ENCODE measurements at places on chromosomes 6 and 20.

- no peak for DNase-seq
Observed at GRCh38 chr20:57586370-57586793, 25.5 kb downstream of the PCK1 start.

- no peak for DNase-seq
Observed at GRCh38 chr6:152184917-152185574, 377.6 kb downstream of the ESR1 start.

DNA sequence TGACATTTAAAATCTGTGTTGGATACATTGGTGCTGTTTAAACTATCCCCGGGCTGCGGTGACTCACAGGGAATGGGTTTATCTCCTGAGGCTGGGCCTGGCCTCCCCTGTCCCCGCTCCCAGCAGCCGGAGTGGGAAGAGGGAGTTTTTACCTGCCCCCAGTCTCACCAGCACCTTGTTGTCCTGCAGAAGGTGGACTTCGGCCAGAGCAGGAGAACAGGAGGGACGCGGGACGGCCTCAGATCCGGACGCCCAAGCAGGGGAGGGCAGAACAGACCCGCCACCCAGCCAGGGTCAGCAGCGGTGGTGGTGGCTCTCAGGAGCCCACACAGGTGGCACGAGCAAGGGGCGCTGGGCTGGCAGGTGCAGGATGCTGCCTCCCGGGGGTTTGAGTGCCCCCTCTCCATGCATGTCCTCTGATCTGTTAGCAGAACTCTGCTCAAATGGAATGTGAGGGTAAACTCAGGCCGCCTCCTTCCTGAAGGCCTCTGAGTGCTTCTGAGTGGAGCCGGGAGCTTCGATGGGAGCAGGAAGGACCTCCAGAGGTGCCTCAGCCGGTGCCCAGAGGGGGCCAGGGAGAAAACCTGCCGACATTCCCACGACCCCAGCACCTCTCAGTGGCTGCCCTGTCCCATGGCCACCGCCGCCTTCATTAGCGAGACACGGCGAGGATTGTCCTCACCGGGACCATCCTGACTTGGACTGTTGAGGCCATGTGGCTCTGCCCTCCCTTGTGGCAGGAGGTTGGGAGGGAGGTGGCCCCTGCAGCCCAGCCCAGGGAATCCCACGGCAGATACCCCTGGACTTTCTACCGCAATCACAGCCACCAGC lies 43.4 kb upstream of the MRGBP start:
- no peak for DNase-seq

DNA sequence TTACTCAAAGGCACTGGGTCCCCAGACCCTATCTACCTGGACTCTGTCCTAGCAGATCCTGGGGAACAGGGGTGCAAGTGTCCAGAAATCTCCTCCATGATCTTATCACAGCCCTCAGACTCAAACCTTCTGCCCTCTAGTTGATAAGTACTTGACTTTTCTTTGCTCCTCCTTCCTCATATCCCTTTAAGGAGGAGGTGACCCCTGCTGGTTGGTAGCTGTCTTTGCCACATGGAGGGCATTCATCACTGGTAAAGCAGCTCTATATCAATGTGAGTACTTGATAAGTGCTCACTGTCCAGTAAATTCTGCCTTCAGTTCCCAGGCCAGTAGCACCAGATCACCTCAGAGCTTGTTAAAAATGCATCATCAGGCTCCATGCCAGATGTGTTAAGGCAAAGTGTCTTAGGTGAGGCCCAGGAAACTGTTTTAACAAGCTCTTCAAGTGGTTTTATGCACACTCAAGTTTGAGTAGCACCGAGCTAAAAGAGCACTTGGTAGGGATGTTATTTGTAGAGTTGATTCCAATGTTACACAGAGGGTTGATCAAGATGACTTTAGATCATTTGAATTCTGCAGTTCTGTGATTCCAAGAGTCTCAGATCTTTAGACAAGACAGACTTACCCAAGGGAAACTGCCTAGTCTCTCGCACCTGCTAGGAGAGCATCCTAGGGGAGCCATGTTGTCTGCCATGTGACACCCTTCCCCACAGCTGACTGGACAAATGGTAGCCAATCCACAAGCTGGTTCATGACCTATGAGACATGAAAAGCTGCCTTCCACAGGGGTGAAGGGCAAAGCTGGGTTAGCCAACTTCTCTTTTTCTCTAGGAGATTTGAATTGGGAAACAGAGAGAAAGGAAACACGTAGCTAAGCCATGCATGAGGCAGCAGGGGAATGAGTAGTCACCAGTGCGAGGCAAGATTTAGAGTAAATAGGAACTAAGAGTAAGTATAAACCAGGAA lies 18.6 kb downstream of the TREML2 start:
- DNase-seq = peak; percentile 51

DNA sequence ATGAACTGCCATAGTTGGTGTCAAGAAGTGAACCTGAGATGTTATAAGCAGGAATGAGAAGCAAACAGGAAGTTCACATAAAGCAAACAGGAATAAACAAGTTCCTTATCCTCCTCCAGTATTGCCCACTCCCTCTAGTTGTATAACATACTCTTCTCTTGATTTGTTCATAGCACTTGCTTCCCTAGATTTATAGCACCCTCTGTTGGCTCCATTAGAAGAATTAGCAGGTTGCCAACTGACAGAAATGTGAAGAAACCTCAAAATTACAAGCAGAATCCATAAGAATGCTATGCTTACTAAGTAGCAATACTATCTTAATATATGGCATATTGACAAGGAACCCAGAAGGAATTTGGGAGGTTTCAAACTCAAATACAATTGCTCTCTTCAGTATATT lies 195.4 kb downstream of the TBX18 start:
- no peak for DNase-seq

DNA sequence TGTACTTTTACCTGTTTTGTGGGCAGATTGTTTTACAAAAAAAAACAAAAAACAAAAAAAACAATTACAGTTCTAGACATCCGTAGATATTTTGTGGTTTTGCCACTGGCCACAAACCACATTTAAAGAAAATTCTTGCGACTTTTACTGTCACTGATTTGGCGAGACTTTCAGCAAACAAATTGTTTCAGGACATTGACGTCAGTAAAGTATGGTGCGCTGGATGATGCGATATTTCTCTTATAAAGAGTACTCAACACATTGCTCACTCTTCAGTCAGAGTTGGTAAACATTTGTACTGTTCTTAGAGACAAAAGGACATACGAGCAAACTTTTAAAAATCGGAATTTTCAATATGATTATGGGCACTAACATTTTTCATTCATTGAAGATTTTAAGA lies 229.8 kb downstream of the HAO1 start:
- DNase-seq = no peak

DNA sequence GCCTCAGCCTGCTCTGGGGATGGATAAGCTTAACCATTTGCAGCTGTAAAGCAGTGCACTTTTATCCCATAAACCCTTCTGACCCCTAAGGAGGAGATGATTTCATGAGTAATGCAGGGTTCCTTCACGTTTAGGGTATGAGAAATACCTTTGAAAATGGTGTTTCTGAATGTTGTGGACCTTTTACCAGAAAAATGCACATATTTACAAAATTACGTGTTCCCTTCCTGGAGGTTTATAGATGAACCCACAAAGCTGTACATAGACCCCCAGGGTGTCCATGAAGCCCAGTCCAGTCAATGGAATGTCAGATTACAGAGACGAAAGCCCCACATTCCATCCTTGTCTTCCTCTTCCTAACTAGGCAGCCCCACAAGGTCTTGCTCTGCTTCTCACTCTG lies 78.6 kb upstream of the INSM1 start:
- DNase-seq = no peak

- DNase-seq = no peak
Observed at GRCh38 chr6:87995461-87995860, 52.2 kb upstream of the SPACA1 start.

DNA sequence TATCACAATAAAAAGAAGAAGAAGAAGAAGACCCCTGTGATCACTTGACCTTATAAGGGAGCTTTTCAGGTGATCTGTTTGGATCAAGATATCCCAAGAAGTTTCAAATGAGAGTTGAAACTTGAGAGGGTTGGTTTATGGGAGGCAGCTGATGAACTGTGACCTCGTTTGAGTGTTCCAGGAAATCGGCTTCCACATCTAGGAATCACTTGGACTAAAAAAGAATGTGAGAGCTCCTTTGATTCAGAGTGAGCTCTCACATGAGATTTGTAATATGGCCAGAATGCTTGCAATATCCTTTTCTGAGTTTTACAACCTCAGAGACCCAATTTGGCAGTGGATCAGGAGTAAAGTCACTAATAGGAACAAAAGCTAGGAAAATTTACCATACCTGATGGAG lies 228.1 kb downstream of the ATXN1 start:
- DNase-seq = no peak

DNA sequence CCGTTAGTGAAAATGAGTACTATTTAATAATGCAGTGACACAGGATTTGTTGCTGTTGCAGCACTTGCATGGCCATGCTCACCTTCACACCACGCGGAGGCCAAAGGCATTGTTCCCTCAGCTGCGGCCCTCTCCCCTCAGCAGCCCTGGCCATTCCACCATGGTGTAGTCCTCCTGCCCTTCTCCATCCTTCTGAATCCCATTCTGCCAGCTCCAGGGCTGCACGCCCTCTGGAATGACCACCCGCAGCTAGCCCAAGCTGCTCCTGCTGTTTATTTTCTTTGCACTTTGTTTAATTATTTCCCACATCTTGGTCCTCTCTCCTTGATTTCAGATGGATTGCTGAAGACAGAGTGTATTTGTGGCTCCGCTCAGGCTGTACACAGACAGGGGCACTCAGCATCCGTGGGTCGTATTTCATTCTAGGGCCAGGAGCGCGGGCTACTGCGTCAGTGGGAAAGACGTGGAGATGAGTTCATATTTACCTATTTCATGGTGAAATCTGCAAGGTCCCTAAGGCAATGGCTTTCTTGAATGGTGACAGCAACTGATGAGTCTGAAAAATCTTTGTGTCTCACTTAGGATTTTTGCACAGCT lies 81.4 kb upstream of the DUSP22 start:
- DNase-seq = peak; percentile 15

DNA sequence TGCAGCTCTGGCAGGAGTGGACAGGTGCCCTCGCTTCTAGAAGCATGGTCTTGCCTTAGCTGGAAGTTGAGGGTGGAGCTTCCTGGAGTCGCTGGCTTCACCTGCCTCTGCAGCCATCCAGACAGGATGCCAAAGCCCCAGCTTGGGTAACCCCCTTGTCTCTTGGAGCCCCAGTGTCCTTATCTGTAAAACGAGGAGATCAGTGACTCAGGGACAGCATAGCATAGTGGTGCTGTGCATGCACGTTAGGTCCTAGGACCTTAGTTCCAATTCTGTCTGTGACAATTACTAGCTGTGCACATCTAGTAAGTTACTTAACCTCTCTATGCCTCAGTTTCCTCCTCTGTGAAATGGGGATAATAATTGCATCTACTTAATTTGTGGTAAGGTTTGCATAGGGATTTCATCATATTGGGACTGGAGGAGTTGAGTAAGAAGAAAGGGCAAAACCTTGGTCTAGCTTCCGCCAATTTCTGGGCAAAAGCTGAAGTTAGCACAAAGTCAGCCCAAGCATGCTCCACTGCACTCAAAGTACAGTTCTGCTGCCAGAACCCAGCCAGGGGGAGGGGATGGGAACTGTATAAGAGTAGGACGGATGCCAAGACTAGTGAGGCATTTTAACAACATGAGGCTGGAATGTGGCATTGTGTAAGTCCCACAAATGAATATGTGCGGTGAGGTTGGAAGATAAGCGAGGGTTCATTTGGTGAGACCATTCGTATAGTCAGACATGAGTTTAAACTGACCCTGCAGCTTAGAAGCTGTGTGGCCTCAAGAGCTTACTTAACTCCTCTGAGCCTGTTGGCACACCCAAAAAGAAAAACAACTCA lies 24.5 kb downstream of the TOX2 start:
- no peak for DNase-seq

GRCh38 chr6:45961125-45961524 lies 54.5 kb downstream of the CLIC5 start:
- DNase-seq = no peak

GRCh38 chr6:96212066-96212465 lies 196.3 kb downstream of the FUT9 start:
- DNase-seq = no peak

DNA sequence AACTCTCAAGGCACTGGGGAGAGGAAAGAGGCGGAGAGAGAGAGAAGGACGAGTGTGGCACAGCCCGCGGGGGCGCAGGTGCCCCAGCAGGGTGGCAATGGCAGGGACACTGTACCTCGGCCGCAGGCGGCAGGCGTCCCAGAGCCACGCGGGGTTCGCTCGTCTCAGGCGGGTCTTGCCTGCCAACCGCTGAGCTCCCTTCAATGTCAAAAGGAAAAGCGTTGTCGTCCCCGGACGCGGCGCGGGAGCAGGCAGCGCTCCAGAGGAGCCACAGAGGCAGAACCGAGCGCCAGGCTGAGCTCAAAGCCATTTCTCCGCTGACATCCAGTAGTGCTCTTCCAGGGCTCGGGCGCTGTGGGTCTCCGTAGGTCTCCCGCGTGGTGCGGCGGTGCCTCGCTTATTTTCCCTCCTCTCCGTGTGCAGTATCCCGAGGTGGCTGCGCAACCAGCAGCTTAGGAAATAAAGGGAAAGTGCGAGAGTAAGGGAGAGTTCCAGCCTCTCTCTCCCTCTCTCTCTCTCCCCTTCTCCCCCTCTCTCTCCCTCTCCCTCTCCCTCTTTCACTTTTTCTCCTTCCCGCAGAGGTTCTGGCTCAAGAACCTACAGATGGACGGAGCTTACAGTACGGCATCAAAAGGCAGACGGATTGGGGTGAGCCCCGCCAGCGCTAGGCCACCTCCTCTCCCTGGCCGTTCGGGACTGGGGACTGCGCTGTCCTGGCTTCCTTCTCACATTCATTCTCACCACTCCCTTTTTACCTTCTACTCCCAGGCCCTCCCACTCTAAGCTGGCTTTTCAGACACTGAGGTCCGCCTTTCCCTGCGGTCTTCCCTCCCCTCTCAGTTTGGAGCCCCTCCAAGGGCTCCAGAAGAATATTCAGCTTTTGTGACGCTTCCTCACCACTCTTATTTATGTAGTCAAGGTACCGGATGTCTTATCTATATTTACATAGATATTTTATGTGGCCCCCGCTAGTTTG lies at the start of gene LAMA4:
Gene LAMA4 (minus strand): TSS at position 727 of the 976 bp plus-strand sequence. CDS start 417 bp downstream, at position 310.
- DNase-seq = peak; percentile 67

DNA sequence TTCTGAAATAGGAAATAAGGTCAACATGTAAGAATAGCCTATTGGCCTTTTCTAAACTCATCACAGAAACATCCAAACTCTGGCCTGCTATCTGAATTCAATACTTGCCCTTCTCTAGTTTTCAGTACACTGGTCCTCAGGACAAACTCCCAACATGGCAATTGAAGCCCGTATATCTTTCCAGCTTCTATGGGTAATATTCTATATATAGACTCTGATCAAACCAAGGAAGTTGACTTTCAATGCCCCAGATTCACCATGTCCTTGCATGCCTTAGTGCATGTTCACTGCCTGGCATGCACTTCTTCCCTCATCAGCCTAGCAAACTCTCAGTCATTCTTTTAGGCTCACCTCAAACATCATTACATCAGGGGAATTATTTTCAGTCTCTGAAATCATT lies 73.2 kb downstream of the RSPO3 start:
- no peak for DNase-seq
